ENCODE measurements at places on chromosomes 7 and 10.

DNA sequence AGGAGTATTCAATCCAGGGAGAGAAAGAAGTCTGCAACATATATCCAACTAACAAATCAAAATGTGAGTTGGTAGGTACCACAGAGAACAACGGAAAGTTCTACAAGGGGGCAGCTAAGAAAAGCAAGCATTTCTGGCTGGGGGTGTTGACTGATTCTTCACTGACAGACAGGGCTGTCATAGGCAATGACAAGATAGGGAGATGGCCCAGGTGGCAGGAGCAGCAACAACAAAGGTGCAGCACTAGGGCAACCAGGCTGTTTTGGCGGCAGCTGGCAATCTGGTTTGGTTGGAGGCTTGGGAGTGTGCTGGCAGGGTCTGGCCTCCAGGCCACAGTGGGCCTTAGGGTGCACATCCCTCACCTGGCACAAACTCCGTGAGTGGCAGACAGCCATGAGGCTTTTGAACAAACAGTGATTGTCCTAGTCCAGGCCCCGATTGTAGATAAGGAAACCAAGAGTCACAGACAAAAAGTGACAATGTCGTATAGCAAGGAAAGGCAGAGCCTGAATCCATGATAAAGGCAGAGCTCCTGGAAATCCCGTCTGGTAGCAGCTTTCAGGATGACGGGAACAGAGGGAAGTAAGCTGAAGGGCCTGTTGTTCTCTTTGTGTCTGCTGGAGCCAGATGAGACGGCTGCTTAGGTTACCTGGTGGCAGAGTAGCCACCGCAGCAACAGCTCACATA lies 28.4 kb downstream of the DPCD start:
- no peak for DNase-seq

GRCh38 chr10:33535866-33536265 lies 201.4 kb upstream of the NRP1 start:
- no peak for DNase-seq

- no peak for DNase-seq
Measured at GRCh38 chr7:94088560-94088959, 84.4 kb upstream of the BET1 start.

DNA sequence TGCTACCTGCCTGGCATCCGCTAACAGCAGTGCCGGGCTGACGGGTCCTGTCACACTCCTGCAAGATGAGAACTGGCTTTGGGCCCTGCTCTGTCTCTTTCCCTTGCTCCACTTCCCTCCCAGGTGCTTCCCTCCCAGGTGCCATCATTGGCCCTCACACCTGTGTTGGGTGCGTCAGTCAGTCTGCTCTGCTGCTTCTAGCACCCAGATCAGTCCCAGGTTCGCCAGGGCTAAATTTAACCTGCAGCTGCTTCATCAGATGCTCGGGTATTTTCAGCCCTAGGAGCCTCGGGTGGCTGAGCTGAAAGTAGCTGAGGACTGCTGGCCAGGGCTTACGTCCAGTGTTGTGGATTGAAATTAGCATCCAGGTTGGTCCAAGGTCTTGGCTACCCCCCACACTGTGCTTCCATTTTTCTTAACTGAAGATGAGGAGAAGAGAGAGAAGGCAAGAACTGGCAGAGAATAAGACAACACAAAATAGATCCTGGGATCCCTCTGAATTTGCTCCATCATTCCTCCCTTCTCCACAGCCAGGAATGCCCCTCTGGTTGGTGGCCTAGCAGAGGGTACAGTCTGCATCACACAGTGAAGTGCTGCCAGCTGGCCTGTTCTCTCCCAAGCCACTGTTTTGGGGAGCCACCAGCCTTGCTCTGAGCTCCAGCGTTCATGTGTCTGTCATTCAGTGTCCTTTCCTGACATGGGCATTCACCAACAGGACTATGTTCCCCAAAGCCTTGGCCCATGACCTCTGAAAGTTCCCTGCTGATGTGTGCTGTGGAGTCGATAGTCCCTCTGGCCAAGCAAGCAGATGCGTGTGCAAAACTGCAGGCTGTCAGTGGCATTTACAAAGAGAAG lies 65.9 kb upstream of the SYPL1 start:
- DNase-seq, result no peak

GRCh38 chr7:89731751-89732445 lies 422.4 kb upstream of the STEAP1 start:
- DNase-seq, result no peak

DNA sequence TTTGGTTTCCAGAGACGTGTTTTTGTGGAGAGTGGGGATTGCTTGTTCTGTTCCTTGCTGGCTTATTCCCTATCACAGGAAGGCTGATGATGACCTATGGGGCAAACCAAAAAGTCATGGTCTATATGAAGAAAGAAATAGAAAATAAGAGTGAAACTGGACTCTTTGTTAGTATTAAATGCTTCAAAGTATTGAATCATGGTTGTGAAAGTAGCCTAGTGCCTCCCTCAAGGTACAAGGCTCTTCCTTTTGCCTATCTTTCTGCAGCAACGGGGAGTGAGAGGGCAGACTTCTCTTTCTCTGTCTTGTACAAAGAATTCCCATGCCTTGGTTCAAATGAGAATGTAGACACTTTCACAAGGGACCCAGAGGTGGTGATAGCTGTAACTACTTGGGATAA lies 9.0 kb downstream of the MEST start:
- DNase-seq, result no peak

DNA sequence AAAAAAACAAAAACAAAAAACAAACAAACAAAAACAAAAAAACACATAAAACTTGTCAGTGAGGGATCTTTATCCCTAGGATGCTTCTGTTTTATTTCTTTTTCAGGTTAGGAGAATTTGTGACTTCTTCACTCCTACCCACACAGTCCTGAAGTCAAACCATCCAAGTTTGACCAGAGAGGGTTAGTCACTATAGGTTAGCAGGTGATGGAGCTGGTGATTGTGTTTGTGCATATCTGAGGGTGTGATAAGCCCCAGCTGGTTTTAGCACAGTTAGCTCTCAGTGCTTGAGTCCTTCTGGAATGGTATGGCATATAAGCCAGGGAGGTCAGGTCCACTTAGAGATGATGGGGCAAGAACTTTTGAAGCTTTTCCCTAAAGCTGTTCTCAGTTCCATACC lies 11.8 kb upstream of the IKZF1 start:
- no peak for DNase-seq

- DNase-seq, result no peak
Measured at GRCh38 chr10:60376221-60377041, 13.2 kb downstream of the ANK3 start.
